SW 1271 (cell line): ENCODE measurements at places on chromosomes 4 and X.

DNA sequence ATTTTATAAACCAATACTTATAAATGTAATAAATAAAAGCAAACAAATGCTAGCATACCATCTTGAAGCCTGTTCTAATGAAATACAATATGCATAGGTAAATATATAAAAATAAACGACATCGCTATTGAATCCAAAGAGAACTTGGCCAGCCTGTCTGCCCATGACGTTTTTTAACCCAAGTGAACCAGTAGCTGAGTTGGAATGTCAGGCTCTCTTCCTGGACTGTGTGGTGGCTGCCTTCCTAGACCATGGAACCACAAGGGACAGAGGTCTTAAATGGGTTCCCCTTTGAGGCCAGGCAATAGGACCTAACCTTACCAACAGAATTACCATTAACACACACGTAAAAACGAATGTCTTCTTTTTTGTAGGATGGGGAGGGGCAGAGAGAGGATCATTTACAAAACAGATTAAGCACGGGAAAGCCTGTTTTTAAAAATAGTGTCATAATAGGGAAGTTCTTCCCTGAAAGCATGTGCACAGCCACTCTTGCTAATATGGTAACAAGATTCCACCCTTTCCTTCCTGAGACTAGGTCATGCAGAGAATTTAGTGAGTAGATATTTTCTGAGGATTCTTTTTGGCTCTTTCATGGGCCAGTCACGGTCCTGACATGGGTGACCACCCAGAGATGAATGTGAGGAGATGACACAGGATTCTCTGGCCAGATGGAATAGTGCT is 69.4 kb upstream of the ACSL1 start:
- no peak for DNase-seq

DNA sequence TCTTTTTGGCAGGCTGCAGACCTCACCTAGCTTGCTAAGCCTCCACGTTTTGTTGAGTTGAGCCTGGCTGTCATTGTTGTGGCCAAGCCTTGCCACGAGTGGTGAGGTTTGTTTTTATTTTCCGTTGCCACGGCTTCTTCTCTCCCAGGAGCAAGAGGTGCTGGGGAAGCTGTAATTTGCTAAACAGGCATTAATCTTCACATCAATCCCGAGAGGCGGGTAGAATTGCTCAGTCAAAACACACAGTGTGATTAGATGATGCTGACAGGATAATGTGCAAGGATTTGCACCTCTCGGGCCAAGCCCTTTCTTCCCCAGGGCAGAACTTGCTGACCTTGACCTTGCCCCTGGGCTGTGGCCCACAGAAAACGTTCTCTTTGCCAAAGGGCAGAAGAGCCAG is 72.2 kb upstream of the ATP6AP2 start:
- no peak for DNase-seq

DNA sequence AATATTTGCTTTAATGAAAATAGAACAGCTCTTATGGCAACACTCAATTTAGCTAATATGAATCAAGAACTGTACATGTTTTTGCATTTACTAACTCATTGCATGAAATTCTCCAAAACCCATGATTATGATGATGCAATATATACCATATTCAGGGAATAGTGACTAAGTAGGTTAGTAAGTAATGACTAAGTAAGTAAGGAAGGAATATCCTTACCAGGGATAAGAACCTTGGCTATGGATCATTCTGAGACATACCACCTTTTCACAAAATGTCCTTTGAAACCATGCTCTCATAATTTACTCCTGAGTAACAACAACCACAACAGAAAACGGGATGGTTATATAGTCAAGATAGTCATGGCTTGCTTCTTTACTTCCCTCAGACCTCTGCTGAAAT is 1513.0 kb downstream of the STIM2 start:
- no peak for DNase-seq

DNA sequence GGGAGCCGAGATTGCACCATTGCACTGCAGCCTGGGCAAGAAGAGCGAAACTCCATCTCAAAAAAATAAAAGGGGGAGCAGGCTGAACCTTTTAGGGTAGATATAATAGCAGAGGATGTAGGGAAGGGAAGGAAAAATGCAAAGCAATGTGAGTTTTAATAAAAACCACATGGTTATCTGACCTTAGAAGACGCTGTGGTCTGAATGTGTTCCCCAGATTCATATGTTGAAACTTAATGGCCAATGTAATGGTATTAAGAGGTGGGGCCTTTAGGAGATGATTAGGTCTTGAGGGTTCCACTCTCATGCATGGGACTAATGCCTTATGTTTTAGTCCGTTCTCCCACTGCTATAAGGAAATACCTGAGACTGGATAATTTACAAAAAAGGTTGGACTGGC is 114.1 kb upstream of the STX18 start:
- no peak for DNase-seq

DNA sequence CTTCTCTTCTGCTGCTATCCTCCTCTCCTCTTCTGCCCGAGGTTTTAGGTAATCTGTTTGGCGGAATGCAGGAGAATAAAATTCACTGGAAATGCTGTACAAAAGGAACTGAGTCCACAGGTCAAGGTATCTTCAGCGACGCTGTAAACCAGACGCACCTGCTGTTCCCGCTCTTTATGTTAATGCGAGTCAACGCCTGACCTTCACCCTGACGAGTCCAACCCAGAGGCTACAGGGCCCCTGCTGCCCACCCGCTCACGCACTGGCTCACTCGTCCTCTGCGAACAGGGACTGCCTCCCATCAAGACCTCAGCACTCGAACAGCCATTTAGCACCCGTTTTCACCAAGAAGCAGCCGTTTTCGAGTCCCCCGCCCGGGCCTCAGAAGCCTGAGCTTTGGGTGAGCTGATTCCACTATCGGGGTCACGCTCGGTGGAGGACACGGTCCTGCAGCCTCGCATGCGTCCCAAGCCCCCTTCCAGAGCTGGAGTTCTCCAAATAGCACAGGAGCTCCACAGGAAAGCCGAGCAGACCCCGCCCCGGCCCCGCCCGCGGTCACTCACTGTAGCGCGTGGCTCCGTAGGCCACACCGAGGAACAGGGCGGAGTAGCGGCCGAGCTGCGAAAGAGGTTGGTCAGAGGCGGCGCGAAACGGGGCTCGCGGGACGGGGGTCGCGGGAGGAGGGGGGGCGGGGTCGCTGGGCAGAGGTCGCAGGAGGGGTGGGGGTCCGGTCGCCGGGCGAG is 556 bp downstream of the ATP5ME start:
- no peak for DNase-seq

DNA sequence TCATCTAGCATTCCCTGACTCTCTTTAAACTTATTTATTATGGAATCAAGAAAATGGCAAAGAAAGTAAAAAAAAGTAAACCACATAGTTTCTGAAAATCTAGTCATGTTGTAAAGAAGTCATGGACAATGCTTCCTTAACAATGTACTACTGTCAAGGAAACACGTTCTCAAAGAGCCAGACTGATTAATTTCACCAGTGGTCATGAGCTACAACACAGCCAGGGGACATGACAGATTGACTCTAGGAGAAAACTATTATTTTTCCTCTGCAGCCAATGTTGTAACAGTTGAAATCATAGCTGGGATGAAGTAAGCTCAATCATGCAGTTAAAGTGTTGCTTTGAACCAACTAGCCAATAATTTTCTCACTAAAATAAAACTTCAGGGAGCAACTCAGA is 109.2 kb downstream of the MAPK10 start:
- DNase-seq: no peak

- no peak for DNase-seq
These were observed 26.8 kb upstream of the HMX1 start for GRCh38 chr4:8898419-8898818.

DNA sequence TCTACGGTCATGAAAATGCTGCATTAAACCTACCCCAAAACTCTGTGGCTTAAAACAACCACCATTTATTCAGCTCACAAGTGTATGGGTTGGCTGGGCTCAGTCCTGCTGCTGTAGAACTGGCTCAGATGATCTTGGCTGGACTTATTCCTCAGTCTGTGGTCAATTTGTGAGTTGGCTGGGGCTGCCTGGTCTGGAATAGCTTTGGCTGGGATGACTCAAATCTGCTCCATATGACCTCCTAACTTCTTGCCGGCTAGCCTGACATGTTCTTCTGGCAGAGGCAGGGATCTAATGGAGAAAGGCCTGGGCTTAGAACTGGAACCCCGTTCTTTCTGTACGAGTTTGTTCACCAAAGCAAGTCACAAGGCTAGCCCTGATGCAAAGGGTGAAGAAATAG is 71.7 kb downstream of the CFAP299 start:
- no peak for DNase-seq

GRCh38 chr4:9988933-9989332 is 32.4 kb downstream of the SLC2A9 start:
- no peak for DNase-seq

GRCh38 chr4:109214622-109215301 is 87.7 kb downstream of the COL25A1 start:
- no peak for DNase-seq

DNA sequence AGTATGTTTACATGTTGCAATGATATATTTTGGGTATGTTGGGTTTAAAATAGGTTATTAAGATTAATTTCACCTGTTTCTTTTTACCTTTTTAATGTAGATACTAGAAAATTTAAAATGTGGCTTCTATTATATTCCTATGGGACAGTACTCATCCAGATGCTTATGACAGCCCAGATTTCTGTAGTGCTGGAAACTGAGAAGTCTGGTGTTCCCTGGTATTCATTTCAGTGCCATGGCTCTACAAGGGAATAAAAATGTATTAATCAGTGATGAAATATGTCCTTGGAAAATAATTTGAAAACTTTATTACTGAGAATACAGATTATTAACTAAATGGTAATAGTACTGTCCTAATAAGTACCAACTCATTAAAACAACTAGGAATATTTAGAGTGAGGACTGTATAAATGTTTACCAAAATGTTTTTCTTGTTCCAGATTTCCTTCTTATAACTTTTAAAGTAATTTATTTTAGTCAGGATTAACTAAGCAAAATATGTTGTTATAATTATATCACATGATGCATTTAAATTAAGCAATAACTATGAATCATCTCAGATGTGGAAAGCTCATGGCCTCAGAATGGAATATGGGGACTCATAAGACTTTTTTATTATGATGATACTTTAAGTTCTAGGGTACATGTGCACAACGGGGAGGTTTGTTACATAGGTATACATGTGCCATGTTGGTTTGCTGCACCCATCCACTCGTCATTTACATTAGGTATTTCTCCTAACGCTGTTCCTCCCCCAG is 25.3 kb downstream of the ARHGAP24 start:
- no peak for DNase-seq

- no peak for DNase-seq
These were observed 20.6 kb upstream of the FGFBP2 start for GRCh38 chr4:15983610-15984009.

- DNase-seq: no peak
These were observed 146.3 kb upstream of the RPS6KA3 start for GRCh38 chrX:20412871-20413486.

- DNase-seq: no peak
These were observed 7.0 kb downstream of the SMIM14 start for GRCh38 chr4:39631700-39632079.

DNA sequence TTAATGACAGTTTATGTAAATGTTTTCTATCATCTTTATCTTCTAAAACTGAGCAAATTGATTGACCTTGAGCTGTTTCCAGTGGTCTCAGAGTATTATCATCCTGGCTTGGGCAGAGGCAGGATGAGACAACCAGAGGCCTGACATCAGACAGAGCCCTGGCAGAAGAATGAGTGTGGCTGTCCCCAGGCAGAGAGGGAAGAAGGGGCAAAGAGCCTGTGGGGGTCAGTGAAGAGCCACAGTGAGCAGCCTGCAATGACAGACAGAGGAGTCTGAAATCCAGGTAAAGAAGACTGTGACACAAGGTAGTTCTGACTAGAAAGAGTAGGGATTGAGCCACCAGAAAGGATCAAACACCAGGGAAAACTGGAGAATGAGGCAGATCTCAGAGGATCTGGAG is 182.4 kb upstream of the ARSJ start:
- no peak for DNase-seq

DNA sequence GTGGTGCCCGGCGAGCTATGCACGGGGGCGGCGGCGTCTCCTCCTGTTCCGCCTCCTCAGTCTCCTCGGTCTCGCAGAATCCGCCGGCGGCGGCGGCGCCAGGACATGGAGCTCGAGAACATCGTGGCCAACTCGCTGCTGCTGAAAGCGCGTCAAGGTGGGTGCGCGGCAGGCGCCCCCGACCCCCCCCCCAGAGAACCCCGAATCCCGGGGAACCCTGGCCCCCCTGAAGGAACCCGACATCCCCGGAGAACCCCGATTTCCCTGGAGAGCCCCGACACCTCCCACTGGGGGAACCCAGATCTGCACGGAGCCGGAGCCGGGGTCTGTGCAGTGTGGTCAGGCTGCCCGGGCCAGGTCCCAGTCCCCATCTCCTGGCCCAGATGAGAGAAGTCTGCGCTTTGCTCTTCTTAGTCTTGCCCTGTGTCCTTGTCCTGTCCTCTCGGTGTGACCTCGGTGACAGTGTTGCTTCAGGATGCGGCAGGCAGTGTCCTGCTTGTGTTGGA is 648 bp downstream of the GRK4 start:
- no peak for DNase-seq

DNA sequence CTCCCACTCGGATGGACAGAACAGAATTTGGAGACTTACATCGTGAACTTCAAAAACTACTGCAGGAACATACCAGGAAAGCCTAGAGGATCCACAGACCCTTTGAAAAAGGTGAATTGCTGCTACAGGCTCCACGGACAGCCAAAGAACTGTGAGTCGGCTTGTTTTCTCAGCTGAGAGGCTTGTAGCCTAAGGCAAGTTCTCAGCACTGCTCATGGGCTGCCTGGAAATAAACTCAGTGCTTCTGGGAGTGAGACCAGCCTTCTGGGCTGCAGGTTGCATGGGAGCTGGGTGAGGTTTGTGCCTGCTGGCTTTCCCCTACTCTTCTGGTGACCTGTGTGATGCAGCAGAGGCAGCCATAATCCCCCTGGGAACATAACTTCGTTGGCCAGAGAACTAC is 1397.6 kb downstream of the FAM133A start:
- no peak for DNase-seq

- DNase-seq: no peak
These were observed 3.7 kb upstream of the GPR82 start for GRCh38 chrX:41720125-41720779.

GRCh38 chr4:7902101-7902553 is 37.5 kb downstream of the AFAP1 start:
- DNase-seq: no peak

- no peak for DNase-seq
These were observed 187.0 kb upstream of the PPARGC1A start for GRCh38 chr4:24076811-24077210.

- DNase-seq: no peak
These were observed 37.6 kb upstream of the SHISA3 start for GRCh38 chr4:42359711-42360110.

- no peak for DNase-seq
These were observed 296.6 kb upstream of the DIPK2B start for GRCh38 chrX:45497290-45497689.

DNA sequence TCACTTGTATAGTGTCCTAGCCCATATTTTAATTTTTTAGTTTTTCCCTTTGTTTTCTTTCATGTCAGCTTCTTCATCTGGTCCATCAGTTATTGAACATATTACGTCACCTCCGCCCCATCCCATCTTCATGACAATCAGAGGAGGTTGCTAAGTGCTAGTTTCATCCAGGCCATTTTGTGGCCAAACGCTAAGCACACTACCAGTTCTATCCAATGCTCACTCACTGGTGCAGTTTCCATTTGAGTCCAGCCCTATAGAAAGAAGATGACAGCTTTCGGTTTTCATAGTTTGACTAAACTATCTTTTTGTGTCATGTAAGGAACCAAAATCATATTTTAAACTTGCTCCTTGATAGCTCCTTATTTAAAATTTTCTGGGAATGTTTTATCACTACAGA is 304.2 kb downstream of the TENM3 start:
- DNase-seq: no peak
